Sciatic nerve (tissue), 2 donors: ENCODE measurements at places on chromosomes 2 and 18.

GRCh38 chr2:75336451-75336850 is 137.1 kb upstream of the TACR1 start:
- no peak for DNase-seq

DNA sequence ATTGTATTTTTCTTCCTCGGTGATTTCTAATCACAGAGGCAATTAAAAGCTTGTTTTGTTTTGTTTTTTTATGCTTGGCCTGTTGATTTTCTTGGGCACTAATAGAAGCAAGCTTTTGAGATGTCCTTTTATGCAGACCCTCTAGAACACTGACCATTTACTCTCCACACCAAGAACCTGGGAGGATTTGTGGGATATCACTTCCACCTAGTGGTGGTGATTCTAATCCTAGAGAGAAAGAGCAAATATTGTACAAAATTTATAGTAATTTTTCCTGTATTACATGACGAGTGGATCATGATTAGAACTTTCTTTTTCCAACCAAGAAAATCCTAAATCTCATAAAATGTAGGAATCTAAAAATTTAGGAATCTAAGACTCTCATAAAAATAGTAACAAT is 23.4 kb downstream of the NEMP2 start:
- DNase-seq: no peak

- no peak for DNase-seq
These were observed 368.8 kb downstream of the NUP35 start for GRCh38 chr2:183493040-183493439.

DNA sequence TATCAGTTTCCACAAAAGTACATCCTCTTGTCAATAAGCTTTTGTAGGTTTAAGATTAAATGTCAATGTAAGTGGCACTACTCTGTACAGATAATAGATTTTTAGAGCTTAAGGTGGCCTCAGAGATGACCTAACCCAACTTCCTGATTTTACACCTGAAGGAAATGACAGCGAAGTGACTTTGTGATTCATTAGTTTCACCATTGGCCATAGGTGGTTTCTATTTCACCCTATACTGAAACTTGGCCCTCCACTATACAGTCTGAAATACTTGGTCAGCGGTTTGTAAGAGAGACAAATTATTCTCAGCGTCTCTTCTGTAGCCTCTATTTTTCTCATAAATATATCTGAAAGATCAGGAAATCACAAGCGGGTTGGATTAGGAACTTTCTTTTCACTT is 330.4 kb upstream of the FAM98A start:
- DNase-seq: no peak

DNA sequence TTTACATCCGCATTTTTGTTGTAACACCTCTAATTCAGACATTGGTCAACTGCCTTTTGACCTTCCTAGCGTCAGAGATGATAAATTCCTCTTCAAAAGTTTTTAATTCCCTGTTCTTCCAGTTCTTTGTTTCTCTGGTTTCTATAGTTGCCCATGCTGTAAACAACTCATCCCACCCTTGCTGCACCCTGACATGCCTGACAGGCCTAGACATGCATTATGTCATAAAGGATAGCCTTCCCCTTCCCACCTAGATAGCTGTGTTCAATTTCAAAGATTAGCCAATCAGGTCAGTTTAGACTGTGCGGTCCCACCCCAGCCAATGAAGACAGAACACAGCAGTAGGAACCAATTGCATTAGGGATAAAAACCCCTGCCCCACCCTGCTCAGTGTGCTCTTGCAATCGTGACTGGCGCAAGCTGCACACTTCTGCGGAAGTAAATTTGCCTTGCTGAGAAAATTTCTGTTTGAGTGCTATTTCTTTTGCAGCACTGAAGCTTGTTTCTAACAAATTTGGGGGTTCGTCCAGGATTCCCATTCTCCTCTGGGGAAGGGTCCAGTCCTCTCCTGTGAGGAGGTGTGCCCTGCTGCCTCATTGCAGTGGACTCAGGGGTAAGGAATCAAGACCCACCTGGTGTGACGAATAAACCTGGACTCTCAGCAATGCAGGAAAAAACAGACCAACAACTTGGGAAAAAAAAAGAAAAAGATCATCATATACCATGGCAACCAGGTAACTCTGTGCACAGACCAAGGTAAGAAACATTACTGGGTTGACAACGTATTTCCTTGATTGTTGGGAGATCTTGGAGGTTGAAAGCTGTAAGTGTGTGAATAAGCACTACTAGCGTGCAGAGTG is 9.1 kb upstream of the SAP130 start:
- DNase-seq: no peak

DNA sequence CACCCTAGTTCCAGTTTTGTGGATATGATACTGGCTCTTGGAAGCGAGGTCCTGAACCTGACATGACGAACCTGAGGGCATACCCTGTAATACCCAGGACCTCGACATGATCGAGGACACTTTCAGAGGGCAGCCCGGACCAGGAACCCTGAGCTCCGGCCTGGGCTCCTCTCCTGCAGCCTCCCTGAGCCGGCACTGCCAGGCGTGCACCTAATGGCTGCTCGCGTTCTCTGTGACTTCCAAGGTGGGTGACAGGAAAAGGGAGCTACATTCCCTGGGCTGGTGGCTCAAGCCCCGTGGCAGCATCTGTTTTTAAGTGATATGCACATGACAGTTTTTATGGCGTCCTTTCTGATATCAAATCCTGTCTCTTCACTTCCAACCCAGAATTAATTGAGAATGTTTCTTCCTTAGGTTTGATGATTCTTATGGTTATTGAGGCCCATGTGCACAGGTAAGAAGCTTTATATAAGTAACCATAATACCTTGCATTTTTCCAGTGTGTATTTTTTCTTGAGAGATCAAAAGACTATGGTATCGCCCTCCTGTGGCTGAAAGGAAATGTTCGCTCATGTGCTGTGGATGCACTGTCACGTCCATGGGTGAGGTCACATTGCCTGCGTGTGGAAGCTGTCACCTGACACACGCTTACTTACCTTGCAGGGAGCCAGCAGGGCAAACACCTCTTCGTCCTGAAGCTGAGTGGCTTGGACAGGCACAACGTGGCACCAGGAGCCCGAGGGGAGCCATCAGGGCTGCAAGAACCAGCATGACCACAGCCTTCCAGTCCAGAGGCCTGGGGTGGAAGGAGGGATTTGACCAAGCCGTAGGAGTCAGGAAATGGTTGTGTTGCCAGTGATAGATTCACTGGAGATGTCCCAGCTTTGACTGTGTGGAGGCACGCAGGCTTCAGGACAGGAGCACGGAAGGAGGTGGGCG is 367.4 kb upstream of the MYT1L start:
- no peak for DNase-seq

GRCh38 chr2:150750720-150751119 is 263.3 kb upstream of the RND3 start:
- DNase-seq: no peak

DNA sequence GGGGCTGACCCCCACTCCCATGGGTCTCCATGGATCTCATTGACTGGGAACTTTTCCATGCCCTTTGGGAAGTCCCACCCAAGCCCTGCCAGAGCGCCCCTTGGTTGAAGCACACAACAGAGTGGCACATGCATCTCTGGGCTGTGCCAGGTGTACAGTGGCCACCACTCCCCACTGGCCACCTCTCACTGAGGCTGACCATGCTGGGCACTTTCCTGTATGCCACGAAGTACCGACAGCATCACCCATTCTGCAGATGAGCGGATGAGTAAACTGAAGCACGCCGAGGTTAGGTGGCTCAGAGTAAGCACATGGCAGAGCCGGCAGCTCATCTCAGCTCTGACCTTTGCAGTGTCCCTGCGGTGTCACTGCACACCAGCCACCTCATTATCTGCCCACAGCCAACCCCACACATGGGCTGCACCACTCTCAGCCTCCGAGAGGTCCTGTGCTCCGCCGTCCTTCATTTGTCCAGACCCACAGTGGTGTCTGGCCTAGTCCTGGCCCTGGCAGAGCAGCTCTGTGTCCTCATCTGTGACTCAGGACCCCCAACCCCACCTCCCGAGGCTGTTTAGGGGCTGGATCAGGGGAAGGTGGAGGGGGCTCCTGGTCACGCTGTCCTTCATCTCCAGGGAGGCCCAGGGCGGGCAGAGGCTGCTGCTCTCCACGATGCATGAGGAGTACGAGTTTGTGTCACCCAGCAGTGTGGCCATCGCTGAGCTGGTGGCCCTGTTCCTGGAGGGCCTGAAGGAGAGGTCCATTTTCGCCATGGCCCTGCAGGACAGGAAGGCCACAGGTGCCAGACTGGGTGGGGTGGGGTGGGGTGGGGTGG is 18.0 kb upstream of the GPR17 start:
- DNase-seq: no peak

- DNase-seq: no peak
These were observed 79.6 kb downstream of the WDSUB1 start for GRCh38 chr2:159206736-159207380.

- no peak for DNase-seq
These were observed 27.1 kb upstream of the SCYGR1 start for GRCh38 chr2:227414846-227415245.

GRCh38 chr2:147439986-147440385 is 404.8 kb upstream of the ACVR2A start:
- DNase-seq: no peak

GRCh38 chr2:71932037-71932779 is 215.5 kb downstream of the CYP26B1 start:
- no peak for DNase-seq

- no peak for DNase-seq
These were observed 191.1 kb upstream of the REV1 start for GRCh38 chr2:99680946-99681345.

GRCh38 chr2:148680462-148680861 is 35.9 kb downstream of the EPC2 start:
- DNase-seq: no peak

GRCh38 chr18:26862084-26862483 is 3.4 kb downstream of the AQP4 start:
- DNase-seq: no peak

DNA sequence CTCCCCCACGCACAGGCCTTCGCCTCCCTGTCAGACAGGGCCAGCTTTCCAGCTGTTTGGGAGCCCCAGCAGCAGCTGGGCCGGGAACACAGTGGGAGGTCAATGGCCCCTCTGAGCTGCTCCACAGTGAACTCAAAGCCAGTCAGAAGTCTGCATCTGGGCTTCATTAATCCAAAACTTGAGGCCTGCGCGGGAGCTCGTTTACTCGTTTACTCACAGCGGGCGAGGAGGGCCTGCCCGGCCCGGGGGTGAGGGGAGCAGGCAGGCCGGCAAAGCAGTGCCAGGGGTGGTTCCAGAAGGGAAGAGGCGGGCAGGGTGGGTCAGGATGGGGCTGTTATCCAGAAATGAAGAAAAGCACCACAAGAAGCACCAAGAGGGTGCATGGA is 36.8 kb upstream of the SEMA4C start:
- peak; percentile 73 for DNase-seq

GRCh38 chr2:9336576-9337314 is 86.6 kb downstream of the ITGB1BP1 start:
- peak; percentile 79 for DNase-seq

GRCh38 chr2:235567842-235568241 is 74.0 kb downstream of the AGAP1 start:
- no peak for DNase-seq

GRCh38 chr2:232296776-232297525 is 81.6 kb upstream of the ALPP start:
- DNase-seq: no peak

- no peak for DNase-seq
These were observed 4.2 kb downstream of the SPAST start for GRCh38 chr2:32067549-32067948.

DNA sequence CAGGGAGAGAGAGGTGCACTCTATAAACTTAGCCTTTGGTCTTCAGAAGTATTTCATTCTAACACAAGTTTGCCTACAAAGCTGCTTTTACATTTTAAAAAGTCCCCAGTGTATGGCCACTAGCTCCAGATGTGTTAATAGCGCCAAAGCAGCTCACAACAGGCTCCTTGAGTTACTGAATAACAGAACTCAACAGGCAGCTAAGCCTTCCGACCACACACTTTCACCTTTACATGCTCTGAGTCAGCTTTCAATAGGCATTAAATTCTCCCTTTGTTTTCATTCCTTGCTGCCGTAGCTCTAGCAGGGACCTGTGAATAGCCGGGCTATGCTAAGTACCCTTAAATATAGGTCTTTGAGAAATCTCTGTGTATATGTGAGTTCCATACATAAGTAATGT is 262.8 kb upstream of the PARD3B start:
- DNase-seq: no peak

DNA sequence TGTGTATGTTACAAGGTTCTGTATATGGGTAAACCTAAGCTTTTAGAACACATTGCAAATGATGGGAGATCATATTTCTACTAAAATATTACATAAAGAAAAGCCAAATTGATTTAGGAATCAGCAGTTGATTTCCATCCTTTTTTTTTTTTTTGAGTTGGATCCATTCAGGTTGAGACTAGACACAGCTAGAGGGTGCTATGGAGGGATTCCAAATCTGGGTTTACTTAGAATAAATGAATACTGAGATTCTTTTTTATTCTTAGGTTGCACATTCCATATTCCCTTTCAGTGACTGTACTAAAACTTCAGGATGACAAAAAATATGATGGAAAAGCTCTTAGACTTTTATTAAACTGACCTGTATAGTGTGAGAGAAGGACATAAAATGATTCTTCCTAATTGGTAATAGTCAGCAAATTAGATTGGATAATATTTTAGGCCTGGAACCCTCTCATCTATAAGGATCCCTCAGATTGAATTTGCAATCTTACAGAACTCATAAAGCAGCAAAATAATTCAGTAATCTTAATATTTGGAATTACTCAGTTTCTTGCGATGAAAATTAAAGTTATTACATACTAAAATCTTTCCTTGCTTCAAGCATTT is 183.3 kb upstream of the SESTD1 start:
- DNase-seq: no peak

- DNase-seq: no peak
These were observed 2.0 kb downstream of the ACAA2 start for GRCh38 chr18:49811151-49811938.

GRCh38 chr2:191297033-191297432 is 51.8 kb downstream of the MYO1B start:
- no peak for DNase-seq

GRCh38 chr2:199458009-199458805 is 468 bp upstream of the SATB2 start:
- no peak for DNase-seq

GRCh38 chr2:201871471-201871870 is 65.1 kb downstream of the CDK15 start:
- no peak for DNase-seq

DNA sequence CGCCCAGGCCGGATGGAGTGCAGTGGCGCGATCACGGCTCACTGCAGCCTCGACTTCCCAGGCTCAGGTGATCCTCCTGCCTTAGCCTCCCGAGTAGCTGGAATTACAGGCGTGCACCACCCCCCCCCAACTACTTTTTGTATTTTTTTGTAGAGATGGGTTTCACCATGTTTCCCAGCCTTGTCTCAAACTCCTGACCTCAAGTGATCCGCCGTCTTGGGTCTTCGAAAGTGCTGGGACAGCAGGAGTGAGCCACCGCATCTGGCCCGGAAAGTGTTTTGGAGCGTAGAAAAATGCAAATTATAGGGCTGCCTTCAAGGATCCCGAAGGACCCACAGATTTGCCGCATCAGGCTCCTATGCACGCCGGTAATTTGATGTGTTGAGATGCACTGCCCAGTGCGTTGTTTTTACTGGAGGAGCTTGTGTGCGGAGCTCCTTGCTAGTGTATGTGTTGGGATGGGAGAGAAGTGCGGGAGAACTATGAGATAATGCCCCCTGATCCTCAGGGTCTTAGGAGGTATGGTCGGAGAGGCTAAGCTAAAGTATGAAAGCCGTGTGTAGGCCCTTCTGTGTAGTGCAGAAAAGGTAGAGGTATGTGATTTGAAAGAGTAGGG is 1.2 kb upstream of the CLASP1 start:
- DNase-seq: no peak

- peak; percentile 44 for DNase-seq
These were observed 82.2 kb upstream of the GPC1 start for GRCh38 chr2:240353086-240353798.
